ENCODE measurements at places on chromosomes 13 and 19. TPM values are rescaled to one million over a fixed set of nuclear protein-coding genes. Genes with fewer than 3 reads are reported as not detected.

Gene OVOL3
- total RNA-seq: not detected

GRCh38 chr19:15220833-15221232 lies 11.4 kb downstream of the EPHX3 start:
- peak; percentile 28 for DNase-seq

Gene R3HDM4
- total RNA-seq: 62.0 TPM

DNA sequence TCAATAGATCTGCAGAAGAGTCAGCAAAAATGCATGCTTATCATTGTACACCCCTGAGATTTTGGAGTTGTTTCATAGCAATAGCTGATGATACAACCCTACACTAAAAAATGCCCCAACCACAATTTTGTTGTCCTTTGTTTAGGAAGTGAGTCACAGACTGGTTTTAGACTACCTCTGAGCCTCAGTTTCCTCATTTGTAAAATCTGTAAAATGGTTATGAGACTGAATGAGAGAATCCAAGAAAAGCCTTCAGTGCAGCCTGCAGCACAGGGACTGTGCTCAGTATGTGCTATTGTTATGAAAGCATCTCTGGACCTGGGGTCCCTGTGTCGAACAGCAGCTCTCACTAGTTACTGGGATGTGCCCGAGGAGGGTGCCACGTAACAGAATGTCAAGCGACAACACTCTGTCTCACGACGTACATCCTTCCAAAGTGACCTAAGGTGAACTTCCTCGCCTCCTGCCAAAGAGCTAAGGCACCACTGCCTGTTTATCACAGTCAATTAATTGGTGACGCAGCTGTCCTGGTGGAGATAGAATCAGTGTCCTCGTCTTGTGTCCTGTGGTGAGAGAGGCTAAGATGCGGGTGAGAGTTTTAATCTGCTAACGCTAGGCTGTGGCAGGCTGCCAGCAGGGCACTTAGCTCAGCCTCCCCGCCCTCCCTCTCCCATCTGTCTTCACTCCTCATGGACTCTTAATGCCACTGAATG lies 18.1 kb downstream of the DHRS12 start:
- peak; percentile 51 for DNase-seq

DNA sequence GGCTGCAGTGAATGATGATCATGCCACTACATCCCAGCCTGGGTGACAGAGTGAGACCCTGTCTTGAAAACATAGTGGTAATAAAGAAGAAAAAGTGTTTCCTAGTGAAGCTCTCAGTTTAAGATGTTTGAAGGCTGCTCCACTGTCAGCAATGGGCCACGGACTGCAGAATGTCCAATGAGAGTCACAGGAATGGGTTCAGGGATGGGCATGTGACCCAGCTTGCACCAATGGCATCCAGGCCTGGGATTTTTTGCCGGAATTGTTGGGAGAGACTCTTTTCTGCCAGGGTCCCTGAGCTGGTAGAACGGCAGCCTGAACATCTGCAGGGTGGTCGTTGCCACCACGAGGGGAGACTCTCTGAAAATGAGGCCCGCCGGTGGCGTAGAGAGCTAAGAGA lies 6.3 kb downstream of the SHISA7 start:
- no peak for DNase-seq

GRCh38 chr19:7434391-7434790 lies 54.4 kb downstream of the PEX11G start:
- no peak for DNase-seq

- DNase-seq: no peak
Measured at GRCh38 chr13:77040076-77040475, 13.1 kb upstream of the FBXL3 start.

DNA sequence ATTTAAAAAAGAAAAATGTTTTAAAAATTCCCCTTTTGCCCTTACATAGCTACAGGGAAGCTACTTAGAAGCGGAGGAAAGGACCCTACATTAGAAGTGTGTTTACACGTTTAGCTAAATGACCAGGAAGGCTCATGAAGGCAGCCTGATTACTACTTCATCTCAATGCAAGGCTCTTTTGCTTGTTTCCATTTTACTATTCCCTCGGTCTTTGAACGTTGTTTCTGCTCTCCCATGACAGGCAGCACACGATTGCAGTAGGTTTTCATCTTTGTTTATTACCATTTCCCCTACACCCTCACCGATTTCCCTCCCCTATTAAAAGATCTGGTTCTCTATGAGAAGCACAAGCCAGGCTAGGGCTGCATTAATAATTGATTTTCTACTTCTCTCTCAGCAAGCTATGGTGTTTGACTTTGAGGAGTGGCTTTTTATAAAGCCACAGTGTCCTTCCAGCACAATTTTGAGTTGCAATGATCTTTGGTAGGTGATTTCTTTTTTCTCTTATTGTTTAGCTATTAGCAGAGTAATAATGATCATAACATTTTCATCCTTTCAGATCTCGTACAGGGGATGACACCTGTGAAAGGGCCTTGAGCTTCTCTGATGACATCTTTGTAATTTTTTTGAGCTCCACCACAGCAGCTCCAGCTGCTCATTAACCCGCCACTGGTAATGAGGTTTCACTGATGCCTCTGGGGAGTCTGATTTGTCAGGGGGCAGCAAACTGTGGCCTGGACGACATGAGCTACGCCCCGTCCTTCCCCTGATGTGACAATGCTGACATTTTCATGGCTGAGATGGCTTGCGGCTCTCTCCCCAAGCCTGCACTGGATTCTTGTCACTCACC lies 670.3 kb downstream of the UQCRFS1 start:
- DNase-seq: peak; percentile 21

Gene TYROBP
- 14.1 TPM for total RNA-seq

Gene LYL1
- total RNA-seq: 19.3 TPM

Gene ZNF221
- total RNA-seq: 6.6 TPM

Gene LPAR2
- 25.9 TPM for total RNA-seq

Gene B9D2
- 20.3 TPM for total RNA-seq

Gene FUT1
- 7.3 TPM for total RNA-seq

Gene MATK
- 48.7 TPM for total RNA-seq

GRCh38 chr19:5839065-5840017 lies at the start of gene FUT6:
TSS of gene FUT6 (minus strand) at chr19:5839702. CDS start at chr19:5832567, 7,135 bp downstream.
- no peak for DNase-seq

- no peak for DNase-seq
Measured at GRCh38 chr19:58054901-58055874, 3.9 kb upstream of the ZNF135 start.

Gene TNFRSF19
- total RNA-seq: 14.0 TPM

Gene ZNF534
- not detected for total RNA-seq

DNA sequence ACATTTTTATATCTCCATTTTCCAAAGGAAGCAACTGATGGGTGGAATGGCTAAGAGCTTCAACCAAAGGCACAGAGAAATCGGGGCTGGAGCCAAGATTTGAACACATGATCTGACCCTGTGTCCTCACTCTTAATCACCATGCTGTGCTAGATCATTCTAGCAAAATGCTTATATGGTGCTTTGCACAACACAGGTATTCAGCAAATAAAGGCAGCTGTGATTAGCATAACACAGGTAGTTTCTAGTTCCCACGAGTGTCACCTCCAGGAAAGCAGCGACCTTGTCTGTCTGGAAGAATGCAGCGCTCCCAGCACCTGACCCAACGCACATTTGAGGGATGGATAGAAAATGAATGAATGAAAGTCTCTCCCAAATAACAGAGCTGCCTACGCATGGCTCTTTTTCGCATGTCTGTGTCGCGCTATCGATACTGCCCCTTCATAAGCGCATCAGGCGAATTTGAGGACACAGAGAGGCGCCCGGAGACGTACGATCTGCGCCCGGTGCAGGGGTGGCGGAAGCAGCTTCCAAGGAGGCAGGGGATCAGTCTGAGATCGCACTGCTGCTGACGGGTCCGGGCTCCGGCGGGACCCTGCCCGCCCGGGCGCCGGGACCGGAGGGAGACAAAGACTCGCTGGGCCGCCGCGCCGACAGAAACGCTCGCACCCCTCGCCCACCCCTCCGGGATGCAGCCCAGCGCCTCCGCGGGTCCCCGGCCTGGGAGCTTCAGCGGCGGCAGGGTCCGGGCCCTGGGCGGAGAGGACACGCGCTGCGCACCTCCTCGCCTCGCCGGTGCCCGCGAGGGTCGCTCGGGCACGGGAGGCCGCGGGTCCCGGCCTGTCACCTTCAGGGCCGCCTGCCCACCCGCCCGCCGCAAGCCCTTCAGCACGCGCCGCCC lies 609 bp downstream of the EPS15L1 start:
- DNase-seq: peak; percentile 44

DNA sequence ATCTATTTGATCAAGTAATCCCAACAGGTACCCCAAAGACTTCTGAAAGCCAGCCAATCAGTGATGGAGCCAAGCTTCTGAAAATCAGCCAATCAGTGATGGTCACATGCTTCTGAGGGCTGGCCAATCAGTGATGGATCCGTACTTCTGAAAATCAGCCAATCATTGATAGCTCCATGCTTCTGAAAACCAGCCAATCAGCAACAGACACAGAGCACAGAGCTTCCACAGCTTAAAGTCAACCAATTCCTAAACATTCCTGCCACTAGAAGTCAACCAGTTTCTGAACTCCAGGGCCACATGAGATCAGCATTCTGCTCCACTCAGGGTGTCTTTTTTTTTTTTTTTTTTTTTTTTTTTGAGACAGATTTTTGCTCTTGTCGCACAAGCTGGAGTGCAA lies 8.2 kb upstream of the HSD17B14 start:
- DNase-seq: no peak

Gene TMEM91
- total RNA-seq: 2.3 TPM

DNA sequence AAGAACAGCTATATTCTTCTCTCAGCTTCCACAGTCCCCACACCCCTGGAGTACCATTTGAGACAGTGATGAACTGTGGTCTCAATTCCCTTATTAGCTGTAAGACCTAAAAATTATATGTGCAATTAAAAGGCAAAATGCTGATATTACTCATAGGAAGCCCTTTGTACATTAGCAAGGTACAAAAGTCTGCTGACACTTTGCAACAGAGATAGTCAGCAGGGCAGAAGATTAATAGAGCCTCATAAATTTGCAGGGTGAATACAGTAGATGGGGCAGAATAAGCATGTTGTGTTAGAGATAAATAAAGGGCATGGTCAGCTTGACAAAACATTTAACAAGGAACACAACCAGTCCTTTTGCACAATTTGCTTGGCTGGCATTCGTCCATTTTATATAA lies 210.0 kb upstream of the OBI1 start:
- no peak for DNase-seq

Gene TMEM238
- total RNA-seq: not detected

DNA sequence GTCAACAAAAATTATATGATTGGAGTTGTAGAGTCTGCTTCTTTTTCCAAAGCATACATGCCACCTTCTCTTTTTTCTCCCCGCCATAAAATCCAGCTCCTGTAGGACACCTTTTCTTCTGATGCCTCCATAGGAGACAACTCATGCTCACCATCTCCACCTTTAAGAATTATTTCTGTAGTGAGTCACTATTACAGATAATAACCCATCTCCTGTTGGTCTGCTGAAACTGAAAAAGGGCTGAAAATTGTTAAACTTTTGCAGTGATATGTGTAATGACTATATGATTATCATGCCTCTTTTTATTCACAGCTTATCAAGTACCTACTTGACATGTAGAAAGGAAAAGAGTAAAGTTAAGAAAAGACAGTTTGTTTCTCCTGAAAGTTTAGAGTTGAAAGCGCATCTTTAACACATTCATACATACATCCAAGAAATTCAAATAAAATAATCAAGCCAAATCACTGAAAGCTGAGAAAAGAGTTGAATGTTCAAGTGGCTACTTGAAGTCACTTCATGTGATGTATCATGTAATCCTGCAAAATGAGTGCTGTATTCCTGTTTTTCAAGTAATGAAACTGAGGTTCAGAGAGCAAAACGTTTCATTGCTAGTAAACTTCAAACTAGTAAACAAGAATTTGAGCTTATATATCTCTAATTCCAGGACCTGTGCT lies 35.5 kb upstream of the LPAR6 start:
- DNase-seq: no peak

Gene HIF3A
- total RNA-seq: 83.2 TPM

Gene C13orf46
- 32.6 TPM for total RNA-seq

DNA sequence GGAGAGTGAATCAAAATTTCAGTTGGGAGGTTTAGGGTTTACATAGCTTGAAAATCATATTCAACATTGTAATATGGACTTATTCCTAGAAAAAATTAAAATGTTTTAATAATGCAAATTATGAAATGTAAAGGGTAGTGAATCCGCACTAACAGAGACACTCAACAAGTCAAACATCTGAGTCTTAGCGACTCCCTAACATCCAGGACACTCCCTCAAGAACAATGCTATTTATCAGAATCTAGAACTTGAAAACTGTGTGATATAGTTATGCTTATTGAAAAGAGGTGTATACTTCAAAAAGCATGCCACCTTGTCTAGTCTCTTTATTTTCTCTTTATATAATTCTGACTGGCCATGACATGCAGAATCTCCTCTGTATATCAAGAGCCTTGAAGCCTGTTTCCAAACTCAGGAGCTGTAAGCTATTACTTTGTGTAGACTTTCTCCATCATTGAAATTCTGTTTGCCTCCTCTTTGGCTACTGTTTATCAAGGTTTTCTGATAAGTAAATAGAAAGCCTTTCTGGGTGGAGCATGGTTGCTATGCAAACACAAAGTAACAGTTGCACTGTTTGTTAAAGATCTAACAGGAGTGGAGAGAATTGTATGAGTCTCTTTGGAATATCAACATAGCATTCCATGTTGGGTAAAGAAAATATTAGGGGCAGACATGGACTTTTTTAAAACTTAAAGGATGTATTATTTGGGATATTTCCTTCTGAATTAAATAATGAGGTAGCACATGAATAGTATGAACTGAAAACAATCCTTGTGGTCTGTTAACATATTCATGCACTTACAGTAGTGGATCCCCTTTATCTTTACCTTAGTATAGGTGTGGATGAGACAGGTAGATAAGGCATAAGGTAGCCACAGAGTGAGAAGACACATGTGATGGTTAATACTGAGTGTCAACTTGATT lies 56.4 kb upstream of the MBNL2 start:
- peak; percentile 69 for DNase-seq

DNA sequence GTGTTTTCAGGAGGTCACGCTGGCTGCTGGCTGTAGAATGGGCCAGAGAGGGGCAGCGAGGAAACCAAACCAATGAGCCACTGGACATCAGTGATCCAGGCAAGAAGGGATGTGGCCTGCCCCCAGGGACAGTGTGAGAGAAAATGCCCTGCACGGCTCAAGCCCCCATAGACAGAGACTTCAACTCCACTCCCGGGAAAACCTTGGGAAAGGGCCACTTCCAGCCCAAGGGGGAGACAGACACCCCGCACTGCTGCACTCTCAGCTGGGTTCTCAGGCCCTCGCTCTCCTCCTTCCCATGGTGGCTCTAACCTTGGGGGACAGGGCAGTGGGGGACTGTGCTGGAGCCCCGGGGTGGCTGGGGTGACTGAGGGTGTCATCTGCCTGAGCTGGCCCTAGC lies 172.0 kb downstream of the KATNAL1 start:
- no peak for DNase-seq

Gene NMRK2
- total RNA-seq: not detected

- no peak for DNase-seq
Measured at GRCh38 chr19:44726465-44726864, 22.0 kb upstream of the BCL3 start.

DNA sequence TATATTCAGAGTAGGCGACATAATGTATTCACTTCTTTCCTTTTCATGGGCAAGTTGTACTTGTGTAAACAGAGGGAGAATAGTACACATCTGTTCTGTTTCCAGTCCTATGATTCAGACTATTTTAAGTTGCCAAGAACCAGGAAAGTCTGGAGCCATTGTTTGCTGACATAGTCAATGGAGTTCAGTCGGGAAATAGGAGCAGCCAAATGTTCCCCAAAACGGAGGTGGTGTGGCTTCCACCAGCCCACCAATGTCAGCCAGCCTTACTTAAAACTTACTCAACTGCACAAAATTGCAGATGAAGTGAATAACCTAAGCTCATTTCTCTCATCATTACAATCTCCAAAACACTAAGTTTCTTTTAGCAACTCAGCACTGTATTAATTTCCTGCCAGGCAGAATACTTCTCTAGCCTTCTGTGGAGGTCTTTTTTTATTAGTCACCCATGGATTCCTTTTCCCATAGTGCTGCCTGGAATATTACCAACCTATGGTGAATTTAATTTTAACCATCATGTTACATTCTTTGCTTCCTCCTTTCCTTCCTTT lies 22.3 kb upstream of the CSNK1A1L start:
- no peak for DNase-seq
